ENCODE measurements at places on chromosomes 7 and 10.

DNA sequence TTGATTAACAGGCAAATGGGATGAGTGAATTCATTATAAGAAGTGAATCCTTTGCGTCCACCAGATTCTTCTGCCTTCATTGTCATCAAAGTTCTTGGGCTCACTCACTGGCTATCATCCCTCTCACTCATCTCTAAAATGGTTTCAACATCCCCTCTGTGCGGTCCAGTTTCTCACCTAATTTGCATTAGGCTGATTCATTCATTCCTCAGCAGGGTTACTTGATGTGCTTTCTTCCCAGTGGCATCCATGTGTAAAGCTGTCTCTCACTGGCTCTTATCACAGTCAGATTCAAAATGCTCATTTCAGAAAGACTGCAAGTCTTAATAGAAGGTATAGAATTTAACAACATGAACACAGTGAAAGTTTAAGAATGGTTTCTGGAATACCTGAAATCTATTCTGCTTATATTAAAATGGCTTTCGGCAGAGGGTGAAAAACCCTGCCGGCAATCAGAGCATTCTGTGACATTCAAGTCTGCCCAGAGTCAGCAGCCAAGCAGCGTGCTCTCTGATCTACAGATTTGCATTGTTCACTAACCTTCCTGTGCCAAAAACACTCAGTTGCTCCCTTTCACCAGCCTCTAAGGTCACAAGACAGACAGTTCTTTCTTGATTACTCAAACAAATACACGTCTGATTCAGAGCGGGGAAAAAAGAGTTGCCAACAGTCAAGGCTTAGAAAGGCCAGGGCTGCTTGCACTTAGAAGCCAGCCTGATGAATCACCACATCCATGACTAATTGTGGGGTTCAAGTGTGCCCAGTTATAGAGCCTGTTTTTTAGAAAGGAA lies 106.7 kb downstream of the TES start:
- DNase-seq: no peak

DNA sequence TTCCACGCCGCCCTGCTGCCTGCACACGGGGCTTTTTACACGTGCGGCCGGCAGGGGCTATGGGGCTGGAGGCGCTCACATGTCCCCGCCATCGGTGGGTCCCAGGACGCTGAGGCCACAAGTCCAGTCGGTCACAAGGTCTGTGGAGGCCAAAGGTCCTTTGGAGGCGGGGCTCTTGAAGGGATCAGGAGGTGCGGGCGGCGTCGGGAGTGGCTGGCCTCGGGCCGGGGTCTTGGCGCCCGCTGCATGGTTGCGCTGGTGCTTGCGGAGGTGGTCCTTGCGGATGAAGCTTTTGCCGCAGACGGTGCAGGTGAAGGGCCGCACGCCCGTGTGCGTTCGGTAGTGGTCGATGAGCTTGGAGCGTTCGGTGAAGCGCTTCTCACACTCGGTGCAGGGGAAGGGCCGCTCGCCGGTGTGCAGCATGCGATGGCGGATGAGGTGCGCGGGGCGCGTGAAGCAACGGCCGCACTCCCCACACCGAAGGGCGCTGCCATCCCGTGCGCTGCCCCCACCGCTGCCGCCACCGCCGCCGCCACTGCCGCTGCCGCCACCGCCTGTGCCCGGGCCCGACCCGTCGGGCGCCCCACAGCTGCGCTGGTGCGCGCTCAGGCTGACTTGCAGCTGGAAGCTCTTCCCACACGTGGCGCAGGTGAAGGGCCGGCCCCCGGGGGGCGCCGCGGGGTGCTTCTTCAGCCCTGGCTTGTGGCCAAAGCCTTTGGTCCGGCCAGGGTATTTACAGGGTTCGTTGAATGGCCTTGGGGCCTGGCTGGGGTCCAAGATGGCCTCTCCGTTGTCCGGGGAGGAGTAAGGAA lies 13.7 kb upstream of the ZNF777 start:
- DNase-seq: no peak

GRCh38 chr10:4144817-4145216 lies 359.8 kb upstream of the KLF6 start:
- no peak for DNase-seq

DNA sequence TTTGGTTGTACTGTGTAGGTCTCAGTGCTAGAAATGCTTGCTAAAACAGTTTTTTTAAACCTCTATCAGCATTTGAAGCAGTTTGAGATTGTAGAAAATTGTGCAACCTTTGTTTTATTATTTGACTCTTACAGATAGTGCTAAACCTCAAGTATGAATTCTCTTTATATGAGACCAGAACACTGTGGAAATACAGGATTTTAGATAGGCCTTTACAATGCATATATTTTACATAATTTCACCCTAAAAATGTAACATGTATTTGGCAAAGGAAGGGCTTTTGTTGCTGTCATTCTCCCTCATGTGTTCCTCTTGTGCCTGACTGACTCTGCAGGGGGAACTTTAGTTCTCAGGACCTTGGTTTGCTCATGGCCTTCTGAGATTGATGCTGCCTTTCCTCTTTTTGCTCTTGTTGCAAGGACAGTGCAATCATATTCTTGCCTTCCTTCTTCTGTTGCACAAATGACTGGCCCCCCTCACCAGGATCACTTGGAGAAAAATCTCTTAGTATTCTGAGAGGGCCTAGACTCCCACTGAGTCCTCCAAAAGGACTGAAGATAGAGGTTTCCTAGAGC lies 188.7 kb downstream of the PPP1R9A start:
- DNase-seq: no peak

DNA sequence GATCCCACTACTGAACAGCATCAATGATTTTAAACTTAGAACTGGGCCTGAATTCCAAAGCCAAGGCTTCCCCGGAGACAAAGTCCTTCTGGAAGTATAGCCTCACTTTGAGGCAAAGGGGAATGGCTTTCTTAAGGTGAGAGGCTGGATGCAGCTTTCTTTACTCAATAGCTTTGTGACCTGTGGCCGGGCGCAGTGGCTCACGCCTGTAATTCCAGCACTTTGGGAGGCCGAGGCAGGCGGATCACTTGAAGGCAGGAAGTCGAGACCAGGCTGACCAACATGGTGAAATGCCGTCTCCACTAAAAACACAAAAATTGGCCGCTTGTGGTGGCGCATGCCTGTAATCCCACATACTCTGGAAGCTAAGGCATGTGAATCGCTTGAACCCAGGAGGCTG lies 3.2 kb upstream of the FGFR2 start:
- no peak for DNase-seq

DNA sequence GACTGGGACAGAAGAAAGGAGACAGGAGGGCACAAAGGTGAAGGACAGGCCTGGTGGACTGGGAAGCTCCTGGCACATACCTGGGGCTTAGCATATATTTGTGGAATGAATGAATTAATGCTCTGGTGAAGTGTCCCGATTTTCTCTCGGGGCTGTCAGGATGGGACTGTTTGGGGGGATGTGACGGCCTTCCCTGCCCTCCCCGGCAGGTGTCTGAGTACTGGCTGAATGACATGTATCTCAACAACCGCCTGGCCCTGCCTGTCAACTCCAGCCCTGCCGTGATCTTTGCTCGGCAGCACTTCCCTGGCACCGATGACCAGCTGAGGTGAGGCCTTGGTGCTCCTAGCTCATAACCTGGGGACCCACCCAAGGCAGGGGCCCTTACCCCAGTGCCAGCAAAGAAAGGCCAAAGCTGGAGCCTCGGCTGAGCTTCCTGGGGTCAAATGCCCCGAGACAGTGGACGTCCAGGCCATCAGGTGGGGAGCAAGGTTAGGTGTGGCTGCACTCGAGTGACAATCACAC lies 6.5 kb downstream of the CHAT start:
- DNase-seq: peak; percentile 11

GRCh38 chr10:24097751-24098207 lies 111.2 kb upstream of the KIAA1217 start:
- DNase-seq: peak; percentile 20

GRCh38 chr7:27083646-27084045 lies 12.2 kb downstream of the HOXA1 start:
- DNase-seq: no peak

- DNase-seq: peak; percentile 3
Observed at GRCh38 chr10:6050801-6051445, 11.2 kb downstream of the IL2RA start.

DNA sequence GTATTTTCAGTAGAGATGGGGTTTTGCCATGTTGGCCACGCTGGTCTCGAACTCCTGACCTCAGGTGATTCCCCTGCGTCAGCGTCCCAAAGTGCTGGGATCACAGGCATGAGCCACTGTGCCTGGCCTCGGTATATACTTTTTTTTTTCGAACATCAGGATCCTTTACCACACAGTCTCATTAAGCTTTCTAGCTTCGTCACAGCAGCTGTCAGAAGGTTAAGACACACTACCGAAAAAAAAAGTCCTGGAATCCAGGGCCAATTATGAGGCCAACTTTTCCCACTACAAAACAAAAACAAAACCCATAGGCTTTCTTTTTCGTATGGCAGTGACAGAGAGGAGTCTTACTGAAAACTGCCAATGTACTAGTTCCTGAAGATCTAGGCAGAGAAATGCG lies 30.7 kb downstream of the ZC3HC1 start:
- no peak for DNase-seq

GRCh38 chr7:48424731-48425130 lies 253.5 kb downstream of the ABCA13 start:
- peak; percentile 22 for DNase-seq

DNA sequence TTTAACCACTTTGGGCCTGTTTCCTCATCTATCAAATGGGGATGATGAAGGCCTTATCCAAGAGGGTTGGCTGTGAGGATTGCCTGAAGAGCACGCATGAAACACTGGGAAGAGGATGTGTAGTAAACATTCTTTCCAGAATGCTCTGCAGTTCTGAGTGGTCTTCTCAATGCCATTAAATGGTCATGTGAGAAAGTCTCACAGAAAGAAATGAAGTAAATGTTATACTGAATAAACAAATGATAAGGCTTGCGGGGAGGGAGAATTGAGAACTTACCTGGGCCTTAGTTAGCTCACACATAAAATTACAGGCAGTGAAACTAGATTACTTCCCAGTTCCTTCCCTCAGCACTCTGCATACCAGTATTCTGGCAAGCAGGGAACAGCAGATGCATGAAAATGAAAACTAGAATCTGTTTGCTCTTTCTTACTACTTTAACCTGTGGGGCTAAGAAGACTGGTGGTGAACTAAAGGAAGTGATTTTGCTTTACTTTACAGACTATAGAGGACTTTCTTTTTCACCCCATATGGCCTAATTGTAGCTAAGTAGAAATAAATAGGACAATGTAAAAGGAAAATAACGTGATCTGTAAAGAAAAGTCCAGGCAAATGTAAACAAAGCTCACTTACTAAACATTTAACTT lies 135.3 kb upstream of the CCDC6 start:
- DNase-seq: no peak

GRCh38 chr7:137093198-137093597 lies 224.7 kb downstream of the CHRM2 start:
- no peak for DNase-seq

DNA sequence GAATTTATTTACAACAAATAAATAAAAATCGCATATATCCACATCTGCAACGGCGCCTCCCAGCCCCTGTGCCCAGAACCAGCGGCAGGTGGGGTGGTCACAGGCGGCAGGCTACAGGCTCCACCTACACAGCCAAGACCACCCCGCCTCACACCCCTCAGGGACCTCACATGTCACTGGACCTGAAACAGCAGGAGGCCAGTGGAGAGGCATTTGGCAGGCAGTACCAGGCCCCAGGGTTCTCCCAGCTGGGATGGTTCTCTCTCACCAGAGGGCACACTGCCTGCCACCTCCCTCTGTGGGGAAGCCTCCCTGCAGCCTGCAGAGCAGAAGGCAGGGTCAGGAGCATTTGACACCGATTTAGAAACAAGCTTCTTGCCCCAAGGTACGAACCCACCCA lies 81.5 kb downstream of the MAD1L1 start:
- DNase-seq: no peak

All from cerebellar cortex (tissue), 1 donor.